ENCODE measurements at places on chromosomes 3 and 15. TPM values are rescaled to one million over a fixed set of nuclear protein-coding genes. Genes with fewer than 3 reads are reported as not detected.

- DNase-seq: no peak
Measured at GRCh38 chr15:51103330-51103729, 8.6 kb upstream of the TNFAIP8L3 start.

OXTR gene
- 0.71 TPM for total RNA-seq

SPSB4 gene
- total RNA-seq: not detected

GRCh38 chr15:71677352-71677751 lies 133.0 kb upstream of the NR2E3 start:
- DNase-seq: no peak

DLEC1 gene
- total RNA-seq: 0.26 TPM

DNA sequence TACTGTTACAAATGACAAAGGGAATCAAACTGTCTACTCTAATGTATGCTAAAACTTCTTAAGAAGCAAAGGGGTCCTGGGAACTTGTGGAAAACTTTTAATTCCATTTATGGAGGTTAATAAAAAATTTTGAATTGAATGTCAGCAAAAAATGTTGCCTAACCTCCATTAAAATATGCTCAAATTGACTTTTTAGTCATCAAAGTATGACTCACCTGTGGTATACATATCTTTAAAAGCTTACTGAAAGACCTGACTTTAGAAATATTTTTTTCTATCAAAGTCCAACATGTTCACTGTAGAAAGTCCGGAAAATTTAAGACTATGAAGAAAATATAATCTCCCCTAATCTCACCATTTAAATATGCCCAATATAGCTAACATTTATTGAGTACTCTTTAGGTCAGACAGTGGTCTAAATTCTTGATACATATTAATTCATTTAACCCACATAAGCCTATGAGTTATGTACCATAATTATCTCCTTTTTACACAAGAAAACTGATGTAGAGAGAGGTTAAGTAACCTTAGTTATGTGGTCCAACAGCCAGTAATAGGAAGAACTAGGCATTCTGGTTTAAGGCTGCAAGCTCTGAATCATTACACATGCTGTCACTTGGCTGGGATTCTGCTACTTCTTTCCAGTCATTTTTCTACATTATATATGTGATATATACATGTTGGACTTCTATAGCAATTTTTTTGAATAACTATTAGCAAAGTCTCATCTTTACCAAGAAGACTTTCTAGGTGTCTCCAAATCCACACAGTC lies 83.6 kb downstream of the PDZRN3 start:
- DNase-seq: no peak

STOML1 gene
- 10.9 TPM for total RNA-seq

OR5K2 gene
- total RNA-seq: not detected

GRCh38 chr3:71478568-71478967 lies 105.0 kb downstream of the FOXP1 start:
- peak; percentile 51 for DNase-seq

DNA sequence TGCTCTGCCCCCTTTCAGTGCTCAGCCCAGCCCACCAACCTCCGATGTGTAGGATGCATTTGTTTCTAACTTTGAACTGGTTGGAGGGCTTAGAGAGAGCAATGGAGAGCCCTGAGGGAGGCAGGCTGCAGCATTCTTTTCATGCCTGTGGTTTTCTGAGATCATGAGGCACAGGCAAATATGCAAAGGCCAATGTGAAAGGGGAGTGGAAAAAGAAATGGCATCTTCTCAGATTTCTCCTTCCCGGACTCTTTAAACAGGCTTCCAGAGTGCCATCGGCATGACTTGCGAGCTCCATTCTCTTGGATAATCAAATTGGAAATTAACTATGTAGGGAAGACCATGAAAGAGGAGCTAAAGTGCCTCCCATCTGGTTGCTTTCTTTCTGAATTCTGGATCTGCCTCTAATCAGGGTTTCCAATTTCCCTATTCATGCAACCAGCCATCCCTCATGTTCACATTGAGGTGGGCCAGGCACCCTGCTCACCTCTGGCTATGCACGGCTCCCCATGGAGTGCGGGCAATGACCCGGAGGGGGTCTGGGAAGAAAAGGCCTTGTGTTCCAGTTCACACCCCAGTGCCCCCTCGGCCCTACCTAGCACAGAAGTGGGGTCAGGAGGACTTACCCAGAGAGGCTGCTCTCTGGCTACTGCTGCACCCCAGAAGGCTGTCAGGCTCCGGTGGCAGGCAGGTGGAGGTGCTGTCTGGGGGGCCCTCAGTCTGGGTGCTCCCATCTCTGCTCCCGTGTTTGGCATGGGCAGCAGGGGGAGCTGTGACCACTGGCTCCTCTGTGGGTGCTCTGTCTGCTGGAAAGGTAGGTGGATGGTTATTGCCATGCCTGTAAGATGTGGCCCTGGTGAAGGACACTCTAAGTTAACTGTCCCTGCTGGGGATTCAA lies 16.1 kb downstream of the AMOTL2 start:
- DNase-seq: no peak

DNA sequence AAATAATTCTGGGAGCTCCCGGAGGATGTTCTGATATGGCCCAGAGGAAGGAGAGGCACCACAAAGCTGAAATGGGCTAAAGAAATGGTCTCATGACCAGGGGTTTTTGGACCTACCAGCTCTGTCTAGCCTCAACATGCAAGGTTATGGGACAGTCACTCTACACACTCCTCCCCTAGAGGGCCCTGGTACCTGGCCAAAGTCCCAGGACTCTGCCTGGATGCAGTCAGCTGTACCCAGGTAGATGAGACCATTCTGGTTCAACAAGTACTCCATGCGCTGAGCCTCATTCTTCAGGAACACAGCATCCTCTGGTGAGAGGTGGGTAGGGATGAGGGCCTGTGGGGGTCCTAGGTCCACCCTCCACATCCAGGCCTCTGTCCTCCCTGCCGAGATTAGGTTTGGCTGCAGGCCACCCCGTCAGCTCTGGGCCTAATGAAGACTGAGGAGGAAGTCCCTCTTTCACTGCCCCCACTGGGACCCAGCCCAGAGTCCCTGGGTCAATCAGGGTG lies 9.5 kb downstream of the EPB42 start:
- DNase-seq: no peak

SNX22 gene
- 0.58 TPM for total RNA-seq

- peak; percentile 26 for DNase-seq
Measured at GRCh38 chr3:149657321-149657925, 402 bp downstream of the WWTR1 start.

TM2D3 gene
- 38.8 TPM for total RNA-seq

DNA sequence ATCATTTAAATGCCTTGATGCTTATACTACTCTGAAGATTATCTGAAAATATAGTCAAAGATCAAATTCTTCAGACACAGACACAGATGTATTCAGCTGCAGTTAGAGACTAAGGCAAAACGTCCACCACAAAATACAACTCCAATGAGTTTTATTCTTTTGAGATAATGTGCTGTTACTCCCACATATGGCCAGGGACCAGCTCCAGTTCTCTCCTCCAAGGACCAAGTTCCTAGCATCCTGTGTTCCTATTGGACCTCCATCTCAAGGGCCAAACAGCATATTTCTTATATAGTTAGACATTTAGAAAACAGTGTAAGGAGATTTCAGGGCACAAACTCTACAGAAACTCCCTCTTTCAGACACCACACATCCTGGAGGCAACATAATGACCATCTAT lies 27.1 kb downstream of the IP6K1 start:
- no peak for DNase-seq

DNA sequence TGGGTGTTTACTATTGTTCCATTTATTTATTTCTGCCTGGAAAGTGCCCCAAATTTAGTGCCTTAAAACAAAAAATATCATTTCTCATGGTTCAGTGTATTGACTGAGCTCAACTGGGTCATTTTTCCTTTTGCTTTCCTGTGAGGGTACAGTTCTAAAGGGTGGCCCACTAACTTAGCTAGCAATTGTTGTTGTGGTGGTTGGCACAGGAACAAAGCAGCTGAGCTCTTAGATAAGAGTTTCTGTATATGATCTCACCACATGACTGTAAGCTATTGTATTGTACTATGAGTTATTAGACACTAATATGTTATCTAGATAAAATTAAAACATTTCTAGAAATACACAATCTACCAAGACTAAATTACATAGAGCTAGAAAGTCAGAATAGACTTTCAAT lies 1283.7 kb downstream of the OTOL1 start:
- DNase-seq: no peak

DNA sequence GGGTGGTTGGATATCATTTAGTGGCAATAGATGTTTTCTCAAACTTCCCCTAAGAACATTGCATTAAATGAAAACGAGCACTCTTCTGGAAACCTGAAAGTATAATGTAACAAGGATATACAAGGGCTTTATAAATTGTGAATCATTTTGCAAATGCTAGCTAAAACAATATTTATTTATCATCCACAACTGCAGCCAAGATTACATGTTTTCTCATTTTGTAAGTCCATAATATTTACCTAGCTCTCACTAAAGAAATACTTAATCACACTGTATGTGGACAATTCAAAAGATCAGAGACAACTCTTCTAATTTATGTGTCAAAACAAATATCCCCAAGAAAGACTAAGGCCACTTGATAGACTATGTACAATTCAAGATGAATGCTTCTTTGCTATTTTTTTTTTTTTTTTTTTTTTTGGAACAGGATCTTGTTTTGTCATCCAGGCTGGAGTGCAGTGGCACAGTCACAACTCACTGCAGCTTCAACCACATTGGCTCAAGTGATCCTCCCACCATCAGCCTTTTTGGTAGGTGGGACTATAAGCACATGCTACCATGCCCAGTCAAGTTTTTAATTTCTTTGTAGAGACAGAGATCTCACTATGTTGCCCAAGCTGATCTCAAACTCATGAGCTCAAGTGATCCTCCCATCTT lies 427.7 kb upstream of the THBS1 start:
- no peak for DNase-seq

DNA sequence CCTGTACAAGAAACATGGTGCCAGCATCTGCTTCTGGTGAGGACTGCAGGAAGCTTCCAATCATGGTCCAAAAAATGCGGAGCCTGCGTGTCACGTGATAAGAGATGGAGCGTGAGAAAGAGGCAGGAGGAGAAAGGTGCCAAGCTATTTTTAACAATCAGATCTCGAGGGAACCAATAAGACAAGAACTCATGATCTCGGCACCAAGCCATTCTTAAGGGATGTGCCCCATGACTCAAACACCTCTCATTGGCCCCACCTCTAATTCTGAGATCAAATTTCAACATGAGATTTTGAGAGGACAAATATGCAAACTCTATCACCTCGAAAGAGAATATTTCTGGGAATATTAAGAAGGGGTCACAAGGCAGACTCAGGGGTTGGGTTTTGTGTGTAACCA lies 107.2 kb downstream of the PYDC2 start:
- no peak for DNase-seq

TRIM42 gene
- total RNA-seq: not detected

CPN2 gene
- not detected for total RNA-seq

DNA sequence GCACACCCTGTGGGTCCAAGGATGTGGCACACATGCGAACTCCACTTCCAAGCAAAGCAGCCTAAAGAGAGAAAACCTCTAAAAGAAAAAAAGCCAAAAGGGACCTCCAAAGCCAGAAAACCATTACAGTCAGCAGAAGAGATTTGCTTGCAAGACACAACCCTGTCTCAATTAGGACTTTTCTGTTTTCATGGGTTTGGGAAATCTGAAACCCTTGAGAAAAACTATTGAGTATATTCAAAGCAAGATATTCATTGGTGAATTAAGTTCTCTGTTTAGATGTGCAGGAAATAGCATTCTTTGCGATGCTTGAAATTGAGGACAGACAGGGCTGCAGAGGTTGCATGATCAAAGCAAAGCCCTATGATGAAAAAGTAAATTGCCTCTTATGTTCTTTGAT lies 10.2 kb upstream of the LDHAL6B start:
- no peak for DNase-seq

DNA sequence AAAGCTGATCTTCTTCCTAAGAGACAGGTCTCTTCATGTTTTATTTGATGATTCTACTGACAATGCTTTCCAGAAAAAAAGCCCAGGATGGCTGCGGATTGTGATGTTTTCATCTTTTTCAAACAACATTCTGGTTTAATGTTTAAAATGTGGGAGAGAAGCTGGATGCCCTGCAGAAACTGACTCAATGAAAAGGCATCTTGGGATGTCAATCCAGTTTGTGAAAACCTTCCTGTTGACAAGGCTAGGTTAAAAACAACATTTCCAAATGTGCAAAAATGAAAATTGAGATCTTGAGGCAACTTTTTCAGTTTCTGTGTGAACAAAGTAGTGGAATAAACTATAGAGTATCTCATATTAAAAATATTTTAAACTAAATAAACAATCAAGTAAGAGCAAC lies 156.0 kb upstream of the MRPL3 start:
- DNase-seq: no peak

GRCh38 chr15:88511161-88511560 lies 35.3 kb downstream of the DET1 start:
- no peak for DNase-seq

- no peak for DNase-seq
Measured at GRCh38 chr3:8103954-8104353, 397.7 kb upstream of the LMCD1 start.

DNA sequence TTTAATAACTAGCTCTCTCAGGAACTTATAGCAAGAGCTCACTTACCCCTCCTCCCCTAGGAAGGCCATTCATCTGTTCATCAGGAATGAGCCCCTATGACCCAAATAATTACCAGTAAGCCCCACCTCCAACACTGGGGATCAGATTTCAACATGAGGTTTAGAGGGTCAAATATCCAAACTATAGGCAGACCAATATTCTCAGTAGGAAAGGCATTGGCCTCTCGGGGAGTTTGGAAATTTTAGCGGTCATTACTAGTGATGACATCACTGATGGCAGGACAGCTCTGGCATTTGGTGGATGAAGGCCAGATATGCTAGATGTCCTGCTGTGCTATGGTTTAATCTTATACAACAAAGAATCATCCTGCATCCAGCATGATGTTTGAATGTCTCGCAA lies 15.2 kb upstream of the CD47 start:
- no peak for DNase-seq

- no peak for DNase-seq
Measured at GRCh38 chr3:107574650-107575049, 51.9 kb downstream of the BBX start.

DNA sequence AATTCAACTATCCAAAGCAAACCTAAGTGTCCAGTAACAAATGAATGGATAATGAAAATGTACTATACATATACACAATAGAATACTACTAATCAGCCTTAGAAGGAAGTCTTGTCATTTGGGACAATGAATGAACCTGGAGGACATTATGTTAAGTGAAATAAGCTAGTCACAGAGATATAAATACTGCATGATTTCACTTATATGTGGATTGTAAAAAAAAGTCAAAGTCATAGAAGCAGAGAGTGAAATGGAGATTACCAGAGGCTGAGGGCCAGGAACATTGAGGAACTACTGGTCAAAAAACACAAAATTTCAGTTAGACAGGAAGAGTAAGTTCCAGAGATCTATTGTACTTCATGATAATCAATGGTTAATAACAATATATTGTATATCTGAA lies 33.6 kb downstream of the MYO5A start:
- no peak for DNase-seq

- no peak for DNase-seq
Measured at GRCh38 chr15:43930556-43930955, 103.8 kb downstream of the WDR76 start.

- peak; percentile 39 for DNase-seq
Measured at GRCh38 chr15:41417418-41418195, 712 bp downstream of the RTF1 start.

SERINC4 gene
- total RNA-seq: 0.21 TPM
